ENCODE measurements at places on chromosomes 2 and 18.

DNA sequence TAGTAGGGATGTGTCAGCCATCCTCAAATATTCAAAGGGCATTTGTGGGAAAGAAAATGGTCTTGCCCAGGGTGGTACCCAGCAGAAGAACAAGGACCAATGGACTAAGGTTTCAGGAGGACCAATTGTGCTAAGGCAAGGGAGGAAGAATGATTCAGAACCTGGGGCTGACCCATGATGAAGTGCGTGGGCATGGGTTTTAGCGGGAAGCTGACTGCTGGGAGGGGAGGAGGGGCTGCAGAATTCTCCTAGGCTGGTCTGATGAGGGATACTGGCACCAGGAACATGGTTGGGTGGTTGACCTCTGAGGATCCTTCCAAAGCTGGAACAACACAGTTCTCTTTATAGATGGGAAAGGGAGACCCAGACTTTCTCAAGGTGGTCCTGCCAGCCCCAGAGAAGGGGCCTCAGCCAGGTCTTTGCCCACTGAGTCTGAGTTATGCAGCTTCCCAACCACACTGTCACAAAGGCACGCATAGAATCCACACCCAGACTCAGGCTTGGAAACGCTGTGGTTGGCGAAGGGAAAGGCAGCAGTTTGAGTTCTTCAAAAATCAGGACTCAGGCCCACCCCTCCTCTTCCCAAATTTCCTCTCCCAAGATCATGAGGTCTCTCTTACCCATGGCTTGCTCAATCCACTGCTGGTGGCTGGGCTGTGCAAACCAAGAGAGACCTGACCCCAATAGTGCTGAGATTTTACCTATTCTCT, 37.3 kb downstream of the MARCO start:
- no peak for DNase-seq

- DNase-seq, result no peak
Measured at GRCh38 chr2:98773169-98773568, 42.2 kb upstream of the MGAT4A start.

DNA sequence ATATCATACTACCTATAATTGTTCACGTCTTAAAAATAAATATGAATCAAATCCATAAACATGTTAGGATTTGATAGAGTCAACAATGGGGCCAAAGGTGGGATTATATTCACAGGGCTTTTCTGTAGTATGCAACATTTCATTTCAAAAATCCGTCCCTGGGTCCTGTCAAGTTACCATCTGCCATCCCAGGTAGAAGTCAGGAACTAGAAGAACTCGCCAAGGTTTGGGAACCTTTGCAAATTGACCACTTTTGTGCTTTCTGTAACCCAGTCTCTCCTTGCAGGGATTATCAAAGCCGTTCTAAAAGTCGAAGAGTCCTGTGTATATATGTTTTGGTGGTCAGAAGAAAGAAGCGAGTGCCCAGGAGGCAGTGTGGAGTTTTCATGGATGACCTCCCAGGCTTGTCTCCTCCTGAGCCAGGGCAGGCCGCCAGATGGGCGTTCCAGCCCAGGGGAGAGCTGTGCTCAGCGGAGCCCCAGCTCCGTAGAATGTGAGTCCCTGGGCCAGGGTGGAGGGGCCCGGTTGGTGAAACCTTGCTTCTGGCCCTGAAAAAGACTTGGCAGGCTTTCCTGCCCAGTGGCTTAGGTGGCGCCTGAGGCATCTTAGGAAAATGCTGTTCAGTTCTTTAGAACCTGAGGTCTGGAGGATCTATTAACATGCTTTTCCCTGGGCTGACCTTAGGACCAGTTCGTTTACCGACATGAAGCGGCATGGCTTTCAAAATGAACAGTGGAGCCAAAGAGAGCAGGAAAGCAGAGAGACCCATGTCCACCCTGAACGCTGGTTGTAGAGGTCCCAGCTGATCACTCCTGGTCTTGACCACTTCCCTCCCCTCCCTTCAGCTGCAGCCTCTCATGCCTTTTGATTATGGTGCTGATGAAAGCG, 69.2 kb downstream of the LONRF2 start:
- no peak for DNase-seq

DNA sequence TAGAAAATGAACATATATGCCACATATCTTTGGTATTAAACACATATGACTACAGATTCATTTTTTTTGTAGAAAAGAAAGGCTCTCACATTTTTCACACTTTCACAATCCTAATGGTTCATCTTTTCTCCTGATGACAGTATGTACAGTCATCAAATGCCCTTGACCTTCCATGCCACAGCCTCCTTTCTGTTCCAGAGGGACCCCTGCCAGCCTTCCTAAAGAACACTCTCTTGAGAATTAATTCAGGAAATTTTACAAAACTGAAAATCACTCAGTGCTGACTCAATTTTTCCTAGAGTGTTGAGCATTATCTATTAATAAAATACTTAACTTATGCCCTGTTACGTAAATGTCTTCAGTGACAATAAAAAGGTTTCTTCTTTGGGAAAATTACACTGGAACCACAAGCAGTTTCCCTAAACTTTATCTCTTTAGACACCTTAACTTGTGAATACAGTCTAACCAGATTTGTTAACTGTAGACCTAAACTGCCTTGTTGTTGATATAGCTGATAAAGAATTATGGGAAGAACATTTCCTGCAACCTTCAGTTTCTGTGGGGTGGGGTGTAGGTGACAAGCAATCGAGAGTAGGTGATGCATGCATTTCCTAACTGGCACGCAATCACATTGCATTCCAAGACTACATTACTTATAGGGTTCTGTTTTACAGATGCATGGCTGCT, 15.3 kb upstream of the ACOXL start:
- no peak for DNase-seq

DNA sequence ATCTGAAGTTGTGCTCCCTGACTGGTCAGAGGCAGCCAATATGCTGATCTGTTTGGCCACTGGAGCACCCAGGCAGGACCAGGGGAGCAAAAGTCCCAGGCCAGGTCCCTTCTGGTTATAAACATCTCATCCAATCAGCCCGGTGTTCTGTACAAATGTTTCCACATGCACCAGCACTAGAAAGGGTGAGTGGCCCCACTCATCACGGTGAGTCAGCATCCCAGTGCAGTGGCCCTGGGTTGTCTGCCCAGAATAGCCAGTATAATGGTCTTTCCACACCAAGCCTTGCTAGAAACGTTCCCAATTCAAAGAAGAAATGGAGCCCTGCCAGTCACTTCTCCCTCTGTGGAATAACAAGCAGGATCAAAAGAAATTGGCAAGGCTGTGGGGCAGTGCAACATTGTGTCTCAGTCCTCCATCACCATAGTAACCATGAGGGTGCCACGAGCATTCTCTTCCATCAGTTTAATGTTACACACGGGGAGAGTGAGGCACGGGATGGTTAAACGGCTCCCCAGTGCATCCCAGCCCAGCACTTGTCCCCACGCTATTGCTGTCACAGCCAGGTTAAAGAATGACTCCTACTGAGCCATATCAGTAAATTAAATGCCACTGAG, 174.9 kb downstream of the SEPTIN10 start:
- no peak for DNase-seq

GRCh38 chr2:20224716-20225293, at the start of gene SDC1:
Gene SDC1, minus strand, starts transcription at chr2:20225130. Its CDS starts 263 bp downstream, at chr2:20224867.
- no peak for DNase-seq

- no peak for DNase-seq
Measured at GRCh38 chr2:58667137-58667774, 426.1 kb upstream of the FANCL start.

- no peak for DNase-seq
Measured at GRCh38 chr2:197286805-197287595, 23.6 kb downstream of the ANKRD44 start.

- no peak for DNase-seq
Measured at GRCh38 chr2:185373229-185373628, 365.4 kb upstream of the FSIP2 start.

DNA sequence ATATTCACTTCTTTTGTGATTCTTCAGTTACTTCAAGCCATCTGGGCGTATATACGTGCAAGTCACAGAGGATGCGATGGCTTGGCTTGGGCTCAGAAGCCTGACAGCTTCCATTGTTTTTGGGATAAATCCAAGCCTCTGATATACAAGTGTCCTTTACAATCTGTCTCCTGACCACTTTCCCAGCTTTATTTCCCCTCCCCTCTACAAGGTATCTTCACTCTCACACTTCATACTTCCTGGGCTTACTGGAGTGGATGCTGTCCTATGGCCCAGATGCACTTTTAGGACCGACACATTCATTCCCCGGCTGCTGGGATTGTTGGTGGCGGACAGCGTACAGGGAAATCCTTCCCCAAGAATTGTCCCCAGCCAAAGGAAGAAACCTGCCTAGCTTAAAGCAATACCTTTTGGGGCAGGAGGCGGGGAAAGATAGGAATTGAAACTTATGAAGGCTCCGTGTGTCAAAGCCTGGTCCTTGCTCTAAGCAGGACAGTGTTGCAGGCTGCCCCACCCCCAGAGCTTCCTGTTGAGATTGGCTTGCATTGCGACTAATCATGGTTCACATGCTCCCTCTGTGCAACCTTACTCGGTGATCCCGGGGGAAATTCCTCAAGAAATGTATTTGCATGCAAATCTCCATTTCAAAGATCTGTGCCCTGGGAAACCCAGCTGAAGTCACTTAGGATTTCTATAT, 802.9 kb upstream of the ID2 start:
- DNase-seq, result no peak

DNA sequence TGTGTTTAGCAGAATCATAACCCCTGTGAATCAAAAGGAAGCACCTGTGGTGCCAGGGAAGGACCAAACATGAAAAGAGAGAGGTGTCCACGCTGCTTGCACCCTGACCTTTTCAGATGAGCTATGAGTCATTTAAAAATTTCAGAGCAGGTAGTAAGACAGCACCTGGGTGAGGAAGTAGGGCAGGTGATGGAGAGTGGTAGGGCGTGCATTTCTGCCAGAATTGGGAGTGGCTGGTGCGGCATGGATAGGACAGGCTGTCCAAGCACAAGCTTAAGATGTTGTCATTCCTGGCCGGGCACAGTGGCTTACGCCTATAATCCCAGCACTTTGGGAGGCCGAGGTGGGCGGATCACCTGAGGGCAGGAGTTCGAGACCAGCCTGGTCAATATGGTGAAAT, 36.8 kb downstream of the NPAS2 start:
- no peak for DNase-seq

GRCh38 chr2:66561645-66562303, 126.8 kb downstream of the MEIS1 start:
- DNase-seq, result no peak

DNA sequence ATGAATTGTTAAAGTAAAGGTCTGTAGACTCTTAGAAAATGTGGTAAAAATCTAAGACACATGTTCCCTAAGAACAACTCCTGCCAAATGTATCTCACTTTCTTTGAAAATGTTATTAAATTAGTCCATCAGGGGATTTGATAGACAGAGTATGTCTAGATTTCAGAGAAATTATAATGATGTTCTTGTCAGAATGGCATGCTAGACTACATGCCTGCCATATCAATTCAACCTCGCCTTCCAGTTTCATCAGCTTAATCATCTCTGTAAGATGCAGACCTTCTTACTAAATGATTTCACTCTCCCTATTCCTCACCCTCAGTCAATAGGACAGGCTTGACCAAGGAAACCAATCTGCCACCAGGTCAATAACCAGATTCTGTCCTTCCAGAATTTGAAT, 368.4 kb downstream of the TXNL1 start:
- DNase-seq, result no peak

DNA sequence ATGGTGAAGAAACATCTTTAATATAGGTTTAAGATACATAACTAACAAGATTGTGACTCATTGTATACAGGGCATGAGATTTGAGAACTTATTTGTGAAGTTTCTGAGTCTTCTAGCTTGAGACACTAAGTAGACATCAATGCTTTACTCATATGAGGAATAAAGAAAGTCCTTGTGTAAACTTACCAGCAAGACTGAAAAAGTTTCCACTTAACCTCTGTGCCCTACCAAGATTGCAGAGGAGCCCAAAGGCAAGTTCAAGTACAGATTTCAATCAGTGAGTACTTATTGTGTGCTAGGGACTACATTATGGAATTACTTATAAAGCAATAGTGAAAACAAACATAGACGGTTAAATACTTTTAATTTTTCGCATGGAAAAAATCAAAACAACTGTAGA, 1041.2 kb upstream of the CELF4 start:
- no peak for DNase-seq

DNA sequence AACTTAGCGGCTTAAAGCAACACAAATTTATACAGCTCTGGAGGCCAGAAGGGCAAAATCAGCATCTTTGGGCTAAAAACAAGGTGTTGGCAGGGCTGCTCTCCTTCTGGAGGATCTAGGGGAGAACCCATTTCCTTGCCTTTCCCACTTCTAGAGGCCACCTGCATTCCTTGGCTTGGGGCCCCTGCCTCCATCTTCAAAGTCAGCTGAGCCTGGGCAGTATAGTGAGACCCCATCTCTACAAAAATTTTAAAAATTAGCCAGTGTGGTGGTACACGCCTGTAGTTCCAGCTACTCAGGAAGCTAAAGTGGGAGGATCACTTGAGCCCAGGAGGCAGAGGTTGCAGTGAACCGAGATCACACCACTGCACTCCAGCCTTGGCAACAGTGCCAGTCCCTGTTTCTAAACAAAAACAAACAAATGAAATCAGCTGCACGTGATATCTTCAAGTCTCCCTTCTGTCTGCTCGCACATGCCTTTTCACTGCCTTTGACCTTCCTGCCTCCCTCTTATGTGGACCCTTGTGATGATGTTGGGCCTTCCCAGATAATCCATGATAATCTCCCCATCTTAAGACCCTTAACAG, 200.6 kb downstream of the ZFP36L2 start:
- DNase-seq, result no peak

GRCh38 chr2:191314697-191315364, 69.6 kb downstream of the MYO1B start:
- DNase-seq, result no peak

- no peak for DNase-seq
Measured at GRCh38 chr2:182616471-182617393, 99.3 kb upstream of the DNAJC10 start.

GRCh38 chr2:238820916-238821315, 27.0 kb upstream of the TWIST2 start:
- DNase-seq, result no peak

- no peak for DNase-seq
Measured at GRCh38 chr2:74886251-74886650, 52.3 kb downstream of the HK2 start.

DNA sequence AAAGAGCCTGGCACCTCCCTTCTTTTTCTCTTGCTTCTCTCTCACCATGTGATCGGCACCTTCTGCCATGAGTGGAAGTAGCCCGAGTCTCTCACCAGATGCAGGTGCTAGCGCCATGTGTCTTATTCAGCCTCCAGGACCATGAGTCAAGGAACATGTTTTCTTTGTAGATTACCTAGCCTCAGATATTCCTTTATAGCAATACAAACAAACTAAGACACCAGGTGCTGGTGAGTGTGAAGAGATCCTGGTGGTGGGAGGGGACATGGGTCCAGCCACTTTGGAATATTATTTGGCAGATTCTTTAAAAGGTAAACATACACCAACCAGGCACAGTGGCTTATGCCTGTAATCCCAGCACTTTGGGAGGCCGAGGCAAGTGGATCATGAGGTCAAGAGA, 5.9 kb upstream of the USP40 start:
- DNase-seq, result no peak

- DNase-seq, result no peak
Measured at GRCh38 chr2:20722592-20723240, 55.8 kb downstream of the GDF7 start.

DNA sequence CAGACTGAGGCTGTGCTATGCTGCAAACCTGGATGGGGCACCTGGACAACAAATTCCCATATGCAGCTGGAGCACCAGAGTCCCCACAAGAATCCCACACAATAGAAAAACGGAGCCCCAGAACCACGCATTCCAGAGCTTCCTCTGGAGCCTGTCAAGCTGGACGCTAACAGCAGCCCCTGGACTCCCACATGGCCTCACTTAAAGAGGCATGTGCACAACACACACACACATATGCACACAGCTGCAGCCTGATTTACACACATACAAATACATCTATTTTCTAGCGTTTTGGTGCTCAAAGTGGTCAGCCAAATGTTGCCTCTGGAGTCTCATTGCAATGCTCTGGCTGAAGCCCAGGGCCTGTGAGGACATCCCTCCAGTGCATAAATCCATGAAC, 632.7 kb upstream of the ID2 start:
- no peak for DNase-seq

Data from activated CD8-positive, alpha-beta memory T cell treated with anti-CD3 and anti-CD28 coated beads for 48 hours (primary cell).